ENCODE measurements at places on chromosomes 1 and 21.
A peak's percentile ranks its signal among the peaks of the same experiment; 100 is the strongest.

- no peak for DNase-seq
Measured at GRCh38 chr1:90074970-90075391, 80.1 kb downstream of the ZNF326 start.

DNA sequence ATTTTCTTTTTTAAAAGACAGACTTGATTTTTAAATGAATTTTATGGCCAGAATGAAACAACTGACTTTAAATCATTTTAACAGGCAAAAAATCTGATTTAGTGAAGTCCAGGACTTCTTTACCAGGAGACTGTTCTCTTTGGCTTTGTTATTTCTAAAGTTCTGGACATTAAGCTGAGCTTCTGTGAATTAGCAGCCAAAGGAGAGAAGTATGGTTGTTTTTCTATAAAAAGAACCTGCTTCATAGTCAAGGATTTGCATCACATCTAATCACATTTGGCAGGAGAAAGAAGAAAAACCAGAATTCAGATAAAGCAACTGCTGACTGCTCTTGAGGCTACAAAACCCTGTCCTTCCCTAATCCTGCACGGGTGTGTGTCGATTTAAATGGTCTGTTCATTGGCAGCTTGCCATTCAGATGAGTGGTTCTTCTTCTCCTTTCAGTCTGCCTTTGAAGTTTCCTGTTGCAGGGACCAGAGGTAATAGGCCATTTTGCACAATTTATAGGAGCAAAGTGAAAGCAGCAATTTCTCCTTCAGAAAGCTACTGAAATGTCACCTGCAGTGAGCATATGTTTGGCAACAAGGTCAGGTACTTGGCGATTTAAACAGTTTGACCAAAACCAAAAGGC is 215.4 kb downstream of the OLFM3 start:
- no peak for DNase-seq

DNA sequence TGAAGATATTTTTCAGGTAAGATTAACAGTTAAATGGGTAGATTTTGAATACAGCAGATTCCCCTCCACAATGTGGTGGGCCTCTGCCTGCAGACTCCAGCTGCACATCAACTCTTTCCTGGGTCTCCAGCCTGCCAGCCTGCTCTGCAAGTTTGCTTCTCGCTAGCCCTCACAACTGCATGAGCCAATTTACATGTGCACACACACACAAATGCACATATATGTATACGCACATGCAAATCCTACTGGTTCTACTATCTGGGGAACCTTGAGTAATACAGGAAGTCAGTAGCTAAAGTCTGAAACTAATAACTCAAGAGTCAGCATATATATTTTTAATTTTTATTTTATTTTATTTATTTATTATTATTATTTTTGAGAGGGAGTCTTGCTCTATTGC is 34.8 kb upstream of the QSOX1 start:
- DNase-seq = no peak

DNA sequence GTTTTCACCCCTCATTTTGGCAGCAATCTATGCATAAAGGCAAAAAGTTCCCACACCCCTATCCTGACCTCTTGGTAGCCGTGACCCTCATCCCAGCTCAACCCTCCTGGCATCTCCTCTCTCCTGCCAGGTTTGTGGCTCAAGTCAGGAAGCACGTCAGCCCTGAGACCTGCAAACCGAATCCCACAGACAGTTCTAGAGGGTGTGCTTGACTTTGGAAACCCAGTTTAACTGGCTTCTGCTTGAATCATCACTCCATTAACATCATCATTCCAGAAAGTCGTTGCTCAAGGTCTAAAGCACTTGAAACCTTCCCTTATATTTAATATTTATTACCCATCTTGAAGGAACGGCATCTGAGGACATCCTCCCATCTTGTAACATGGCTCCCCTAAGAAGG is 133.4 kb upstream of the ERG start:
- DNase-seq = no peak

- DNase-seq = no peak
Measured at GRCh38 chr1:61425040-61425439, 299.9 kb downstream of the TM2D1 start.

DNA sequence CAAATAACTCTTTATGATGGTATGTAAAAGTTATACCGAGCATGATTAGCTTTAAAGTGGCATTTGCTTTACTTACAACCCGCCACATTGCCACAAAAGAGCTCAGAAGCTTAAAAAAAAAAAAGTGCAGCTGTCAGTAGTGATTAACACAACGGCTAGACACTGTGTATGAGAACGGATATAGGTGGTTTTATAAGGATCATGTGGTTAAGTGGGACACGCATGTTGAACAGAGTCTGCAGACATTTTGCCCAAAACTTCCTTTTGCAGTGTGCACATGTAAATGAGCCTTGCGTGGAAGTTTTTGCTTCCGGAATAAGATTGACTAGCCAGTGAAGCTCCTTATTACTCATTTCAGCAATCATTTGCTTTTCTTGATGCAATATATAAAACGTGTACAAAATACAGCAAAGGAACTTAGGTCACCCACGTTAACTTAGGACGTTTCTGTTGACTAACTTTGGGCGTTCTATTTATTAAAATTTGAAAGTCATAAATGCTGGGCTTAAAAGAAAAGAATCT is 58.7 kb upstream of the RGS1 start:
- DNase-seq = peak; percentile 39

DNA sequence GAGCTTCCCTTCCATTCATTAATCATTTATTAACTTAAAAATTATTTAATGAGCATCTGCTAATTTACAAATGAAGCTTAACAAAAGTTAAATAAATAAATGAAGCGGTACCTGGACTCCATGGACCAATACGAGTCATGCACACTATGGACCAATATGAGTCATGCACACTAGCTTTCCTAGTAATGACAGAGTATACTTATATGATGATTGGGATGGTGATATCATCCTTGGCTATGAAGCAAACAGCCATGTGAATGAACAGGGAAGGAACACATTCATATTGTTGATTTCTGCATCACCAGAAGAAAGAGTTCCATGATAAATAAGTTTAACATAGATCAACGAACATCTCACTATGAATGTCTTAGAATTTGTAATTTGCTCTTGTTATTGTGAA is 109.9 kb downstream of the SPAG17 start:
- DNase-seq = no peak

DNA sequence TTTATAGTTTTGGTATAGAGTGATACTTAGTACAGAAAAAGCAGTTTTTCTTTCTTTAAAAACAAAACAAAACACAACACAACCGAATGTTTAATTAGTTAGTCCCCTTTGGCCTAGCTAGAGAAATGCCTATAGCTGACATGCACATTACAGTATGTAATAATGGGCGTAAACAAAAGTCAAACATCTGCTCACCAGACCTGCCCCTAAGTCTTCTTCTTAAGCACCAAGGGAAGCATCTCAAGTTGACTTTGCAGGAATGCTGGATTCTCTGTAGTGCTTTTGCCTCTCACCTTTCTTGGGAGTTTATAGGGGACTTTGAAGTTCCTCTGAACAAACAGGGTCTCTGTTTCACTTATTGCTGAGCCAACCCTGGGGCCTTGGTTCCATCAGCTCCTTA is 143.7 kb downstream of the TM2D1 start:
- no peak for DNase-seq

Measured in activated CD4-positive, alpha-beta T cell treated with anti-CD3 and anti-CD28 coated beads, Interleukin-2, amount 50 U/mL, for 48 hours (primary cell).